ENCODE measurements at places on chromosomes 12 and 14.

GRCh38 chr12:50981319-50982239, 29.2 kb downstream of the HIGD1C start:
- DNase-seq: no peak

DNA sequence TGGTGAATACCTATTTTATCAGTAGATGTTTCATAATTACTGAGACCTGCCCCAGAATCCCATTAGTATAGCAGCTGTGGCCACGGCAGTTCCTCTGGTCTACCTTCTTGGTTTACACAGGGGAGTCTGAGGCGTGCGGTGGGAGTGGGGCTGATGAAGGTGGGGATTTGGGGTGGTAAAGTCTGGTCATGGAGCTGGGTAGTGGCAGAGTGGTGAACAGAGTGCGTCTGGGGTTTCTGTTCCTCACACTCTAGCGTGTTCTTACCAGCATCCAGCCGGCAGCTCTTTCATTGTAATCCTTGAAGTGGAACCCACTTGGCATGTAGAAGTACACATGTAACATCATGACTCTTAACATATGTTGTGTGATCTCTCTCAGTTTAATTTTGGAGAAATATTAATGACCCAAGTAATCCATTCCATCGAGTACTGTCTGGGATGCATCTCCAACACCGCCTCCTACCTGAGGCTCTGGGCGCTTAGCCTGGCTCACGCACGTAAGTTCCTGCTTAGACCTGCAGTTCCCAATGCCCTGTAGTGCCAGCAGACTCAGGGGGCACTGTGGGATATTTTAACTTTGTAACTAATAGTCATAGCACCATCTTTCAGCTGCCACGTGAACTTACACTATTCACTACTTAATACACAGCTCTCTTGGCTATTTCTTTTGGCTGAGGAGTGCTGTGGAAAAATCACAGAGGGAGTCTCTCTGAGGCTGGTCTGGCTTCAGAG, 7.9 kb upstream of the DNAH10 start:
- DNase-seq: no peak

- DNase-seq: no peak
Measured at GRCh38 chr12:129564768-129565167, 339.1 kb downstream of the TMEM132D start.

DNA sequence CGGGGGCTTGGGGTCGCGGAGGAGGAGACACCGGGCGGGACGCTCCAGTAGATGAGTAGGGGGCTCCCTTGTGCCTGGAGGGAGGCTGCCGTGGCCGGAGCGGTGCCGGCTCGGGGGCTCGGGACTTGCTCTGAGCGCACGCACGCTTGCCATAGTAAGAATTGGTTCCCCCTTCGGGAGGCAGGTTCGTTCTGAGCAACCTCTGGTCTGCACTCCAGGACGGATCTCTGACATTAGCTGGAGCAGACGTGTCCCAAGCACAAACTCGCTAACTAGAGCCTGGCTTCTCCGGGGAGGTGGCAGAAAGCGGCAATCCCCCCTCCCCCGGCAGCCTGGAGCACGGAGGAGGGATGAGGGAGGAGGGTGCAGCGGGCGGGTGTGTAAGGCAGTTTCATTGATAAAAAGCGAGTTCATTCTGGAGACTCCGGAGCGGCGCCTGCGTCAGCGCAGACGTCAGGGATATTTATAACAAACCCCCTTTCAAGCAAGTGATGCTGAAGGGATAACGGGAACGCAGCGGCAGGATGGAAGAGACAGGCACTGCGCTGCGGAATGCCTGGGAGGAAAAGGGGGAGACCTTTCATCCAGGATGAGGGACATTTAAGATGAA, 630 bp downstream of the FOS start:
- DNase-seq: peak; percentile 80
